ENCODE measurements at places on chromosomes 2 and 18. TPM values are rescaled to one million over a fixed set of nuclear protein-coding genes. Genes with fewer than 3 reads are reported as not detected.
A peak's percentile ranks its signal among the peaks of the same experiment; 100 is the strongest.

- DNase-seq: peak; percentile 33
Observed at GRCh38 chr2:112092286-112093041, 37.4 kb downstream of the TMEM87B start.

- no peak for DNase-seq
Observed at GRCh38 chr2:196941398-196942078, 15.0 kb upstream of the PGAP1 start.

DNA sequence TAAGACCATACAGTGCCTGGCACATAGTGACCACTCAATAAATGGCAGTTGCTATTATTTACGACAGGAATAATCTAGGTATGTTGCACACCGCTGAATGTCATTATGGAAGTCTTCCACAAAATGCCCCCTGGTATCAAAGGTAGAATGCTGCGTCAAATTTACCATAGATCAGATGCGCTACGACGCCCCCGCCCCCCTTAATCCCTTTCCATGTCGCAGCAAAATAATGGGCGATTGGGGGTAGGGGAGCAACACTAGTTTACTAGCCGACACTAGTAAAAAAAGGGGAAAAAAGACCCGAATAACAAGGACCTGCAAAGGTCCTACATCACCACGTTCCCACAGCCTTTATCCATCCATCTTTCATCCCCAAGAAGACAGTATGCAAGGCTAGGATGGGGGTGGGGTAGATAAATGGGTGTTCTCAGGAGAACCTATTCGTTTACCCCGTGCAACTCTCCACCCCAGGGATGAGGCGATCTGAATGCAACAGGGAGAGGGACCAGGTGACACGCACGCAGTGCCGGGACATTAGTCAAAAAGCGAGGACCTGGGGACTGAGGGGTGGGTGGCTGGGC lies 455 bp downstream of the PREPL start:
- DNase-seq: no peak

DNA sequence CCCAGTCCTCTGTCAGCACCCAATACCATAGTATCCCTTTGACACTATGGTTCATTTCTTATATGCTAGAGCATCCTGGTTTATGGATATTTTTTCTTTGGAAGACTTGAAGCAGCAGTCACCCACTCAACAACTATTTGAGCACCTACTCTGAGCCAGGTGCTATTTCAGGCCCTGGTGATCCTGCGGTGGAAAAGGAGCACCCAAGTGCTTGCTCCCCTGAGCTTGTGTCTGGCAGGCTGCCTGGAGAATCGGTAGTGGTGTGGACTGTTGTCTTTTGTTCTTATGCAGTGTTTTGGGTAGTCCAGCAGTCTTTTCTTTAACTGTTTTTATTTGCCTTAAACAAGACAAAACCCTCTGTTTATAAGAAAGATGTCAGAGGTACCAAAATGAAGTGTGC lies 28.9 kb downstream of the NCK2 start:
- no peak for DNase-seq

DNA sequence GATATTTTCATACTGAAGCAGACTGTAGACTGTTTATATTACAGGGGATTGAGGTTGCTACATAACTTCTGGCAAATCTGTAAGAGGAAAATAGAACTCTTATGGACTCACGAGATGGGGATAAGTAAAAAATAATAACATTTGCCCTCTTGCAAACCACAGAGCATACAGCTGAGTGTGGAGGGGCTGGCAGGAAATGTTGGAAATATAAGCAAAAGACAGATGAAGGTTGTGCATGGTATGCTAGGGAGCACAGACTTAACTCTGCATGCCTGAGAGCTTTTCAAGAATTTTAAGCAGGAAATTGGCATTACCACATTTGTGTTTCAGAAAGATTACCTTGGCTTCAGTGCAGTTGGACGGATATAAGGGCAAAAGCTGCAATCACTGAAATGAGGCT lies 411.1 kb downstream of the RAD51AP2 start:
- peak; percentile 95 for DNase-seq

DNA sequence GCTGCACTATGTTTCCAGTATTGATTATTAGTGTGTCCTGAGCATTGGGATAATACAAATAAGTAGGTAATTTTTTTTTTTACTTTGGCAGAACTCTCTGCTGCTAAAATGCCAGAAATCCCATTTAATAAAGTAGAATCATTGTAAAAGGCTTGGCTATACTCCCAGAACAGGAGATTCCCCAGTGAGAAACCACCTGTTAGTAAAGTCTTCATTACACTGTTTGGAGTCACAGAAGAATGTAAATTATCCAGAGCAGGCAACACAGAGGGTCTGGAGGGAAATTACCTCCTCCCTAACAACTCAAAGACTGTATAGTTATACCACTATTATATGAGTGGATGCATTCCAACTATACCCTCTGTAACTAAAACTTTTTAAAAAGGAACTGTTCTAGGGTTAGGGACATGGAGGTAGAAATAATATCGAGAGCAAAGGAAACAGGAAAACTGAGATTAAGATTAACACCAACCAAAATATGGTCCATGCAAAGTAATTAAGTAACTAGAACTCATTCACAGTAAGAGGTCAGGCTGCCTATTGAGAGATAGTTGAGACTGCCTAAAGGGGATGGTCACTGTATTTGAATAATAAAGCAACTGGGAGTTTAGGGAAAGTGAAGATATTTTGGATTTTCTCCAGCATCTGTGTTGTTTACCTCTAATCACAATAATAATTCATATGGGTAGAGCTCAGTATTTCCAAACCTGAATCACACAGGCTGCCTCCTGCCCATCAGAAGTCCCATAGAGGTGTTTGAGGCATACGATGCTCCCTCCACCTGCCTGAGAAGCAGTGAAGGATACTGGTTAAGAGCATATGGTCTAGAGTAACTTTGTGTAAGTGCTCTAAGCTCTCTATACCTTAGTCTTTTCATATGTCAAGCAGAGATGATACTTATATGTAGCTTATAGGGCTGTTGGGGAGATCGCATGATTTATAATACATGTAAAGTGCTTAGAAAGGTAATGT lies 34.4 kb downstream of the MAP2 start:
- DNase-seq: no peak

DNA sequence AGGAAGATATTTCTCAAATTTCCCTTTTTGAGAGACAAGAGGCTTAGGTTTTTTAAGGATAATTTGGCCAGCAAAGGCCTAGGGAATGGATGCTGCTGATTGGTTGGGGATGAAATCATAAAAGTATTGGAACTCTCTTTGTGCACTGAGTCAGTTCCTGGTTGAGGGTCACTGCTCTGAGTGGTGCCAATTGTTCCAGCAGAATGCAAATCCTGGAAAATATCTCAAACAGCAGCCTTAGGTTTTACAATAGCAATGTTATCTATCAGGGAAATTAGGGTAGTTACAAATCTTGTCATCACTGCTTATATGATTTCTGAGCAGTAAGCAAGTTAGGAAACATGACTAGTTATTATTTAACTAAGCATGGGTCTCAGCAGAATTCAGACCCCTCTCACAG lies 96.2 kb downstream of the RAD51AP2 start:
- DNase-seq: no peak

The LYPD6B gene
- 3.0 TPM for total RNA-seq

The PFN4 gene
- 0.64 TPM for total RNA-seq

The ANKRD30B gene
- total RNA-seq: 1.9 TPM

The FBXO36 gene
- 3.9 TPM for total RNA-seq

The LRRC30 gene
- total RNA-seq: not detected

The TMEM169 gene
- 0.43 TPM for total RNA-seq

The C2orf42 gene
- 14.5 TPM for total RNA-seq
